Activated naive CD4-positive, alpha-beta T cell treated with anti-CD3 and anti-CD28 coated beads for 36 hours (primary cell): ENCODE measurements at places on chromosomes 13 and 19.
A peak's percentile ranks its signal among the peaks of the same experiment; 100 is the strongest.

- no peak for DNase-seq
Measured at GRCh38 chr13:46576762-46577161, 23.8 kb downstream of the LRCH1 start.

- DNase-seq, result peak; percentile 55
Measured at GRCh38 chr19:47110521-47111005, 3.0 kb downstream of the ZC3H4 start.

- no peak for DNase-seq
Measured at GRCh38 chr19:30743702-30744101, 371.5 kb downstream of the ZNF536 start.

DNA sequence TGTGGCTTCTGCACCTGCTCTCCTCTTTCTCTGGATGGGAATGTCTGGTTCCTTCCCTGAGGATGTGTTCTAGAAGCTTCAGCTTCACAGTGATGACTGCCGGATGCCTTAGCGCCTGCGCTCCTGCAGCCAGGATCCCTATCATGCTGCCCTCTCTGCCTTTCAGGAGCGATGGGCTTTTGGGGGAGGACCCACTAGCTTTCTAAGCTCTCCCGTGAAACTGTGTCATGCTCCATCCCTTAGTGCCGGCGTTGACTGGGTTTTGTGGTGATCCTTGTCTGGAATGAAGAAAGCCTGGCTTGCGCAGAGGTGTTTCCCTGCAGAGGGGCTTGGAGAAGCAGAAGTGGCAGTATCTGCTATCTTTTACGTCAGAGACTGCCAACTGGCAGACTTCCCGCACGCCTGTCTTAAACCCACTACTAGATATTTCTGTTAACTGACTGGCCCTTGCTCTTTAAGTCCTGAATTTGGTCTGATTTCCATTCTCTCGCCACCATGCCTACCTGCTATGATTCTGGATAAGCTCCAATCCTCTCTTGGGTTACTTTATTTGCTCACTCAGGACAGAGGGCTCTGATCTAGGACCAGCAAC, 3.8 kb upstream of the KMT2B start:
- no peak for DNase-seq

GRCh38 chr19:11195681-11196080, 1.7 kb downstream of the KANK2 start:
- DNase-seq, result no peak

DNA sequence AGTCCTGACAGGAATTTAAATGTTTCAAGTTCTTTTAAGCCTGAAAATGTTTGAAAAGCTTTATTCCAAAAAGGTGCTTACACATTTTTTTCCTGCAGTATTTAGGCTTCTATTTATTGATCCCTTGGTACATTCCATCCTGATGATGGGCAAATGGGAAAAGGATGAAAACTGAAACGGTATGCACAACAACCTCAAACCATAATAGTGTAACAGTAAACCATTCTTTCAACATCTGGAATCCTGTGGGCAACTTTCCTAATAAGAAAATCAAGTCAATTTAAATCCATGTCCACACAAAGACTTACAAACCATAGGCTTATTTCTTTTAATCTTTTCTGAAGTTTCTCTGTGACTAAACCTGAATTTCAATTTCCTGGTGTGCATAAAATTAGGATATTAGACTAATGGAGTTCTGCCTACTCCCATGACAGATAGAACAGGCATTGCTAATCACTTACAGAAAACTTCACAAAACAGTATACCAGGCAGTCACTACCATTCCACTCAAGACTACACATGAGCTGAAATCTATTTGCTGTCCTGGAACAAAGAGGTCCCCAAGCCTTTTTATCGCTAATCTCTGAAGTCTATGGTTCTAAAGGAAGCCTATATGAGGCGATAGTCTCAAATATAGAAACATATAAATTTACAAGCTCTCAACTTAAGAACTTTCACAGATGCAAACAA, 103.3 kb downstream of the DLEU7 start:
- no peak for DNase-seq

GRCh38 chr13:50072676-50073075, 57.4 kb downstream of the KCNRG start:
- DNase-seq, result no peak

GRCh38 chr13:45441633-45442032, 23.1 kb upstream of the COG3 start:
- DNase-seq, result peak; percentile 35

- no peak for DNase-seq
Measured at GRCh38 chr13:36057547-36057946, 73.6 kb downstream of the DCLK1 start.

DNA sequence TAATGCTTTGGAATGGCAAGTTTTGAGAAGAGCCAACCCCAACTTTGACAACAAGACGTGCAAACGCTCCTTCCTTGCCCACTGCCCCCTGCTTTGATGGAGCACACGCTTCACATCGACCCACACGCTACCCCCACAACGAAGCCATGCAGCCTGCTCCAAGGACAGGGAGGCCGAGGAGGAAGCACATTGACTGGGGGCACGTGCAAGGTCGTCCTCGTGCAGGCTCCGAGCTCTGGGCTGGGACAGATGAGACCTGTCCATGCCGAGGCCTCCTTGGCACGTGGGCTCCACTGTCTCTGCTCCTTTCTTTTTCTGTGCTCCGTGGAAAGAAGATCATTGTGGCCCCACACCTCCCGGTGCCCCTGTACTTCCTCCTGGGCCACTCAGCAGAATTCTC, 309.0 kb downstream of the TEX29 start:
- DNase-seq, result no peak

DNA sequence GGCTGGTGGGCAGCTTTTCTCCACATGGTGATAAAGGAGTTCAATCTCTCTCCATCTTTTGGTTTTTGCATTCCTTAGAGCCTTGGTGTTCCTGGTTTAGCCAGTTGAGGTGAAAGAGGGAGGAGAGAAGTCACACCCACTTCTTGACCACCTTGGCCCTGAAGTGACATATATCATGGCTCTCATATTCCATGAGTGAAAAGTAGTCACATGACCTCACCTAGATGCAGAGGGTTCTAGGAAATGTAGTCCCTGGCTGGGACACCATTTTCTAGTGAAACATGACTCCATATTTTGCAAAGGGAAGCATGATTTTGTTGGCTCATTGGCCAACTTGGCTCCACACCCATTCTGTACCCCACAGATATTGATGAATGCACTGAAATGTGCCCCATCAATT, 16.1 kb downstream of the ADGRE1 start:
- DNase-seq, result no peak

- DNase-seq, result no peak
Measured at GRCh38 chr13:91211510-91211909, 136.0 kb upstream of the MIR17HG start.
